ENCODE measurements at places on chromosomes 4 and X. TPM values are rescaled to one million over a fixed set of nuclear protein-coding genes. Genes with fewer than 3 reads are reported as not detected.

The CISD2 gene
- total RNA-seq, result 45.5 TPM

The TMEM150C gene
- total RNA-seq, result not detected

The DMRTC1B gene
- not detected for total RNA-seq

The DNAAF6 gene
- not detected for total RNA-seq

The SPANXD gene
- total RNA-seq, result not detected

The TRPC3 gene
- total RNA-seq, result 1.1 TPM

The SLITRK4 gene
- total RNA-seq, result not detected

The ASB12 gene
- not detected for total RNA-seq

The ADH1C gene
- not detected for total RNA-seq

The COX7B gene
- total RNA-seq, result 263 TPM

The SPACA5B gene
- not detected for total RNA-seq

The FATE1 gene
- not detected for total RNA-seq

The ASB9 gene
- 0.39 TPM for total RNA-seq

The GALNTL6 gene
- not detected for total RNA-seq

The WAS gene
- 162 TPM for total RNA-seq

The CCDC158 gene
- not detected for total RNA-seq

The YY2 gene
- 2.4 TPM for total RNA-seq

The TSPYL2 gene
- 21.0 TPM for total RNA-seq

The IL2 gene
- total RNA-seq, result 4.6 TPM

The PCDH7 gene
- total RNA-seq, result not detected

The PAGE4 gene
- total RNA-seq, result not detected

The MAGED4 gene
- not detected for total RNA-seq

The PASD1 gene
- not detected for total RNA-seq

The HAUS3 gene
- total RNA-seq, result 25.9 TPM

The MAGEA2B gene
- total RNA-seq, result not detected

The GPR82 gene
- total RNA-seq, result 0.12 TPM

The MAOA gene
- 0.39 TPM for total RNA-seq

The PCDH10 gene
- not detected for total RNA-seq

The ARMCX4 gene
- total RNA-seq, result 2.6 TPM

The FTSJ1 gene
- 66.3 TPM for total RNA-seq

The TRAM1L1 gene
- not detected for total RNA-seq

The GLOD5 gene
- total RNA-seq, result not detected
